Stimulated activated CD8-positive, alpha-beta memory T cell treated with anti-CD3 and anti-CD28 coated beads, Interleukin-4, amount 100 ng/mL, for 4 hours (primary cell): ENCODE measurements at places on chromosomes 5 and 9.

- no peak for DNase-seq
Observed at GRCh38 chr9:133374612-133375115, 1.2 kb downstream of the SURF4 start.

DNA sequence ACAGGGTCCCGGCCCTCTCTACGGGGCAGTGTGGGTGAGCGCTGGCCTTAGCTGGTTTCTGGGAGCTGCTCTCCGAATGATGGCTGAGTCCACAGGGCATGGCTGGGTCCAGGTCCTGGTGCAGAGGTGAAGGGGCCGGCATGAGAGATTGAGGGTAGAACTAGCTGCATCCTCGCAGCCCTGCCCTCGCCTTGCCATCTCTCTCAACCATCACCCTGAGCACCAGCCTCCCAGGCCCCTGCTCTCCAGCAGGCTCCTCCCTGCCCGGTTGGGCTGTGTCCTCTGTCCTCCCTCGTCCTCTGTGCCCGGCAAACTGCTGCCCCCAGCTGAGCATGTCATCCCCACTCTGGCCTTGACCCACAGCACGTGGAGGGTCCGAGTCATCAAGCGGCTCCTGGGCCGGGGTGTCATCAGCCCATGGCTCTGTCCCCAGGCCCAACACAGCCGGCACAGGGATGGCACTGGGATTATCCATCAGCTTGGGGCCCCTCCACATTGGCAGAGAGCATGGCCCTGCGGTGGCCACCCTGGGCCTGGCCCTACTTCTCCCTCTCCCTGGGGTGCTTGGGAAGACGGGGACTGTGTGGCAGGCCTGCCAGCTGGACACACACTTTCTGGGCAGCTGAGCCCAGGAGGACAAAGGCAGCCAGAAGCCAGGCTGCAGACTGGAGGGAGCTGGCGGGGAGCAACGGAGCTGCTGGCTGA, 8.4 kb downstream of the FLT4 start:
- DNase-seq = no peak

GRCh38 chr9:13607481-13608441, 328.3 kb upstream of the MPDZ start:
- no peak for DNase-seq

GRCh38 chr5:2759091-2759490, 7.6 kb upstream of the IRX2 start:
- no peak for DNase-seq

GRCh38 chr5:132688536-132689339, 14.9 kb downstream of the IL4 start:
- no peak for DNase-seq

GRCh38 chr9:126030716-126031115, 283.5 kb downstream of the PBX3 start:
- no peak for DNase-seq

- DNase-seq = no peak
Observed at GRCh38 chr5:165184183-165184582, 1678.8 kb downstream of the MAT2B start.

GRCh38 chr5:180950291-180950949, 38.2 kb upstream of the BTNL3 start:
- no peak for DNase-seq

DNA sequence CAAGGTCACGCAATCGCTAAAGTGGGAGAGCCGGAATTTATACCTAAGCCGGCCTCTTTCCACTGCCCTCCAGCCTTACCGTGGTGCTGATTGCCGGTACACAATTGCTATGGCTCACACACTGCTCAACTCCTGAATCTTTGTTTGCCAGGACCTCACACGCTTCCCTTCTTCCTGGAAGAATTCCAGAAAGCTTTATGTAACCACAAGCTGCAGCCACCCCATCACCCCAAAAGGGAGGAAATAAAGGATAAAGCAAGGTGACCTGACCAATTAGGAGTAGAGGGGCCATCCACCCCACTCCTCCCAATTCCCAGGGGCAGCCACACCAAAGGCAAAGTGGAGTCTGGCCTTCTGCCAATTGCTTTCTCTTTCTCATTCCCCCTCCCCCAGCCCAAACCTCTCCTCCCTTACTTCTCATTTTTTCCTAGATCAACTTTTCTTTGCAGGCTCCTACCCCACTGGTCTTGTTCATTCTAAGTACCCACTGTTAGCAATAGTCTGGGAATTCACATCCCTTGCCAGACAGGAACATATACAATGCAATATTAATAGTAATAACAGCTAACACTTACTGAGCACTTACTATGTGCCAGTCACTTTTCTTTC, 18.0 kb upstream of the CDC23 start:
- no peak for DNase-seq

DNA sequence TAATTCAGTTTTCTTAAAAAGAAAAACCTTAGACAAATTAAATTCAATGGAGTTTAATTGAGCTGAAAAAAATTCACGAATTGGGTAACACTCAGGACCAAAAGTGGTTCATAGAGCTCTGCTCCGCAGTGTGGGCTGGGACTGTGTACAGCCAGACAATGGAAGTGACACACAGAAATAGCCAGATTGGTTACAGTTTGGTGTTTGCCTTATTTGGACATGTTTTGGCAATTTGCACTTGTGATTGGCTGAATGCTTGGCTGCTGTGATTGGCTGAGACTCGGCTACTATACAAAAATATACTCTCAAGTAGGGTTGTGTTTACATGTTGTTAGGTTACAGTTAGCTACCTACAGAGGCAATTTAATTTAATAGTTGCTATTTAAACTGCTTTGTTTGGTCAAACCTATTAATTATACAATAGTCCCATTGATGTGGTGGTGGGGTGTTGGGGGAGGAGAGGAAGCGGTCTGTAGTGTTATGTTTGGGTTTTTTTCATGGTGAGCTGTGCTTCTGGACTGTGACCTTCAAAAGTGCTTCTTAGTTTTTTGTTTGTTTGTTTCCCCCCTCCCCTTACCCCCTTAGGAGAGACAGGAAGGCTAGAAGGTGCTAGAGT, 95.2 kb downstream of the CNTLN start:
- no peak for DNase-seq

DNA sequence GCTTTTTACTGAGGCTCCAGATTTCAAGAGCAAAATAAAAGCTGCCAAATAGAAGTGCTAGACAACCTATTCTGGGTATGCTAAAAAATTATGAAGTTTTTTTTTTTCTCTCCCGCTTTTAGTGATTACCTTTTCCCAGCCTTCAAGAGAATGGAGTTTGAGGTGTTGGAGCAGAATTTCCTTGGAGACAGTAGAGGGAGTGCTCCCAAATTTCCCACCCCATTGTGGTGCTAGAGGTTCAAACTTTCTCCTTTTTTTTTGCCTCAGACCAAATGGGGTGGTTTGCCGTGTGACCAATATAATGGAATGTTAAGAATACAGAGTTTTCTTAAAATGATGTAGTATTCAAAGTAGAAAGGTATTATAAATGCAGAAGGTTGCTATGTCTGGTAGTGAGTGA, 244.2 kb upstream of the RIOK2 start:
- DNase-seq = no peak

- DNase-seq = no peak
Observed at GRCh38 chr5:153835891-153836515, 202.7 kb downstream of the FAM114A2 start.

DNA sequence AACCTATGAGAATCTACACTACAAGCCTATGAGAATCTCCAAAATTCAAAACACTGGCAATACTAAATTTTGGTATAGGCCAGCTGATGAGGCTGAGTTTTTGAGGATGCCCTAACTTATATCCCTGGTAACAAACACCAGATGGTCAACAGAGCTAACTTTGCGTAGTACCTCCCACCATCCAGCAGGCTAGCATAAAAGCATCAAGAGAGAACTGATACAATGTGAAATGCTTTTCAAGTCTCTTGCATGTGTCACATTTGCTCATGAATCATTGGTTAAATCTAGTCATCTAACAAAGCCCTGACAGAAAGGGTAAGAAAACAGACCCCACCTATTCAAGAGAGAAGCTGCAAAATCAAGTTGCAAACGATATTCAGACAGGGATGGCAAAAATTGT, 1609.7 kb upstream of the CDH9 start:
- no peak for DNase-seq

GRCh38 chr9:91949946-91950664, at the start of gene ROR2:
Gene ROR2, minus strand, starts transcription at chr9:91950228.
- DNase-seq = no peak

GRCh38 chr5:3612591-3613042, 17.0 kb downstream of the IRX1 start:
- DNase-seq = no peak

DNA sequence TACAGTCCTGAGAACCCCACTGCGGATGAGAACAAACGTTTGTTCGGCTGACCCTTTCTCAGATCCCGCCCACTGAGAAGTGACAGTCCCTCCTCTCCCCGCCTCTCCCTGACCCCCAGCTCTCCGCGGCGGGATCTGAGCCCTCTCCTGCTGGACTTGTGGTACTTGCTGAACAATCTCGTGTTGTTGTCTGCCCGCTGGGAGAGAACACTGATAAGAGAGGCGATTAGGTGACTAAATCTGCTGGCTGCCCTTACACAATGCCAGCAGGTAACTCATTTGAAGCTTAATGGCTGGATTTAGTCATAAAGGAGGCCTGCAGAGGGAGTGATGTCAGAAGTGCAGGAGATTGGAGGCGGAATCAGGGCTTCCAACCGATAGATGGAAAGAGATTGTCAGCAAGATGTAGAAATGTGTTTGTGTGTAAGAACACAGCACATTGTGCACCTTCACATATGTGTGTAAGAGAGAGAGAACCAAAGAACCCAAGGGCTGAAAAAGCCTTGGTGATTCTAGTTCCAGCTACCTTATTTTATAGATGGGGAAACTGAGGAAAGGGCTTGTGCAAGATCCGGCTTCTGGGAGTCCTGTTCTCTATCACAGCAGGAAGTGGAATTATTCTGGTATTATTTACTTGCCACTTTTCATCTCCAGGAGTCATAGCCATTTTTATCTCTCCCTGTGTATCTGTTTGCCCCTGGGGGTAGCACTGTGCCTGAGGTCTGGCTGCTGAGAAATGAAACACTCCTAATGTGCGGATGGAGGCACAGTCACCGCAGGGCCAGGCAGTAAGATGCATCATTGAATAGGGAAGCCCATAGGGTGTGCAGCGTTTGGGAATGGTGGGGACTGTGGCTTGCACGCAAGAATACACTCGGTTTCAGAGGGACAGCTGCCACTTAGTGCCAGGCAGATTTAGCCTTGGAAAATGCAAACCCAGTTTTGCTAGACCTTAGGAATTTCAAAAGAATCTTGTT, 203.7 kb upstream of the MSX2 start:
- DNase-seq = no peak

GRCh38 chr5:138903130-138903775, 28.1 kb upstream of the LRRTM2 start:
- DNase-seq = no peak

GRCh38 chr9:108816037-108816436, 39.7 kb downstream of the ACTL7B start:
- DNase-seq = no peak

- DNase-seq = peak; percentile 84
Observed at GRCh38 chr9:128322404-128323211, at the start of the genes COQ4 and TRUB2. Gene COQ4, plus strand, starts transcription at chr9:128322839. Its CDS starts 20 bp downstream, at chr9:128322859. Gene TRUB2, minus strand, starts transcription at chr9:128322447. Its CDS starts 39 bp downstream, at chr9:128322408.

DNA sequence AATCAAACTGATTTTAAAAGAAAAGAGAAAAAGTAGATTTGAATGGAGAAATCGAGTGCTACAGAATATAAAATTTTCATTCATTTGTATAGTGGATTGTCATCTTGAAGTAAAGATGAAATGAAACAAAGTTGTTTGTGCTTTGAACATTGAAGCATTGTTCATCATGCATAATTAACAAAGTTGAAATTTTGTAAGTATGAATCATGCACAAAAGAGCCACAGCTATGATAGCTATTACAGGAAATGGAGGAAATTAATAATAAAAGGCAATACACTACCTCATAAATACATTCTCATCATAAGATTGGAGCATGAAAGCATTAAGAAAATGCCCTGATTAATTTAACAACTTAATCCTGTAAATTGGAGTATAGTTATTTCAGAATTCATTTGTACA, 153.4 kb upstream of the TLX3 start:
- no peak for DNase-seq

- no peak for DNase-seq
Observed at GRCh38 chr9:127055745-127056402, 66.6 kb downstream of the ANGPTL2 start.

GRCh38 chr5:29005386-29005785, 1967.0 kb upstream of the CDH9 start:
- DNase-seq = no peak

DNA sequence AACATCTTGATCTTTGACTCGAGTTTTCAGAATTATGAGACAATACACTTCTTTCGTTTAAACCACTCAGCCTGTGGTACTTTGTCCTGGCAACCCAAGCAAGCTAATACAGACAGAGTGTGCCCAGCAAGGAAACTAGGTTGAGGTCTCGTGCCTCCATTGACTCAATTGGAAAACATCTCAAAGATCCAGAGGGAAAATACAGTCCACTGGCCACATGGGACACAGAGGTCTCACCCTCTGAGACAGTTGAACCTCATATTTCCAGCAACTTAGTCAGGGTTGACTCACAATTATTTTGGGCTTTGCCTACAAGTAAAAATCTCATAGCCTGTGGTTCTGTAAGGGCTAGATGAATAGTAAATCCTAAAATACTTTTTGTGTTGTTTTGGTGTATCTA, 631.5 kb downstream of the MTRR start:
- no peak for DNase-seq

GRCh38 chr5:6554812-6555211, 78.0 kb downstream of the NSUN2 start:
- no peak for DNase-seq

DNA sequence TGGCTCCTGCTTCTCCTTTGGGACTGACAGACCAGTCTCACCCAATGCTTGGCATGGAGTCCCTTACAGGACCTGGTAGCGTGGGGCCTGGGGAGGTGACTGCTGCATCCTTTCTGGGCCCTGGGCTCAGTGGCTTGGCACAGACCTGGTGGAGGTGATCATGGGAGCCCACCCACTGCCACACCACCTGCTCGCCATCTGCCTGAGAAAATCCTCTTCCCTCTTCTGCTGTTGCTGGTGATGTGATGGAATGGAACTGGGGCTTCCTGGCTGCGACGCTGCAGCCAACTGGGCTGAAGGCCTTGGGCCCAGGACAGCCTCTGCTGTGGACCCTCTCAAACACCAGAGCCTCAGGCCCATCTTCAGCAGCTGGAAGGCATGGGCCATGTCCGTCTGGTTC, 122.5 kb upstream of the PANK3 start:
- no peak for DNase-seq

GRCh38 chr5:179964015-179964414, 56.3 kb upstream of the TBC1D9B start:
- DNase-seq = no peak

- no peak for DNase-seq
Observed at GRCh38 chr9:133677126-133678010, 41.2 kb downstream of the DBH start.
